Activated CD4-positive, alpha-beta T cell treated with anti-CD3 and anti-CD28 coated beads, Interleukin-2, amount 50 U/mL, for 48 hours (primary cell): ENCODE measurements at places on chromosomes 4 and X.

- no peak for DNase-seq
Measured at GRCh38 chr4:125313497-125313896, 1.3 kb upstream of the FAT4 start.

GRCh38 chrX:70769659-70770227 lies 138.8 kb downstream of the TEX11 start:
- DNase-seq: no peak

GRCh38 chrX:117910216-117910615 lies 206.4 kb downstream of the KLHL13 start:
- DNase-seq: no peak

GRCh38 chr4:52892880-52893279 lies 30.8 kb downstream of the RASL11B start:
- DNase-seq: no peak

DNA sequence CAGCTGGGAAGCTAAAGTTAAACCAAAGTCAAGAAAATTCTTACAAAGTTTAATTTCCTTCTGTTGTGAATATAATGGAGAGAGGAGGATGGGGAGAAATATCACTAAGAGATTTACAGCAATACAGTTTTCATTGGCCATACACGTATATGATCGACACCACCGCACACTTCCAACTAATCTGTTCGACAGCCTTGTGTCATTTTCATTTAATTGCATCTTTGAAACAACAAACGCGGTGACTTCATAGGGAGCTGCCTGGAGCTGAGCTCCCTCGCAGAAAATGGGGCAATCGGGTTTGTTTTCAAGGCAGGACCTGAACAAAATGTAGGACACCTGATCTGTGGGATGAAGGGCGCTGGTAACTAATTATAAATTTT lies 1.3 kb downstream of the PTPN13 start:
- no peak for DNase-seq

DNA sequence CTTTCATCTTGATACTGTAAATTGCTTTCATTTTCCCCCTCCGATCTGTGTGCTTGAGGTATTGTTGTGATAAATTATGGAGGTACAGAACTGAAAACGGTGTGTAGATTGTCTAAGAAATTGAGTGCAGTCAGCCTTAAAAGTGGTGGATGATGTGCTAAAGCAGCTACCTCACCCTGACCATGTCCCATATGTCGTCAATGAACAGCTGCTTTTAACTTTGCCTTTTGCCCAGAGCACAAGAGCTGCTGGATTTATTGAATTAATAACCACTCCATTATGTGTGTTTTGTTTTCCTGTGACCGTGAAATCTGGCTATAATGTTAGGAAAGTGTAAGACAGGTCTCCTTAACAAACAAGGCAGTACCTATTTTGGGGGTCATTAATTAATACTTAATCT lies 581.9 kb upstream of the PITX2 start:
- DNase-seq: no peak

DNA sequence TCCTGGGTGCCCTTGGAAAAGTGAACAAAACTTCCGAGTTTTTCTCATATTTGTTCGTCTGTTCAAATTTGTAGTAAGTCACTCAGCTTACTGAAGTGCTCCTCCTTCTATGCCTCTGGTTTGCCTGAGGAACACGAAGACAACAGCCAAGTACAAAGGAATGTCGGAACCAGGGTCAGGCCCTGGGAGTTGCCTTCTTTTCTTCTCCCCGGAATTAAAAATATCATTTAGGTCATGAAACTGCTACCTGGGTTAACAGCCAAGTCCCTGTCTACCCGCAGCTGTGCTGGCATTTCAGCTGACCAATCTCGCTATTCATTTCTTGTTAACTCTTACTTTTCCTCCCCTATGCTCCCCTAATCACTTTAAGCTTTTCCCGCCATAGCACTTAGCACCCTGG lies 137.6 kb upstream of the TEX13D start:
- DNase-seq: no peak

GRCh38 chr4:183384983-183385382 lies 59.5 kb upstream of the CDKN2AIP start:
- no peak for DNase-seq

DNA sequence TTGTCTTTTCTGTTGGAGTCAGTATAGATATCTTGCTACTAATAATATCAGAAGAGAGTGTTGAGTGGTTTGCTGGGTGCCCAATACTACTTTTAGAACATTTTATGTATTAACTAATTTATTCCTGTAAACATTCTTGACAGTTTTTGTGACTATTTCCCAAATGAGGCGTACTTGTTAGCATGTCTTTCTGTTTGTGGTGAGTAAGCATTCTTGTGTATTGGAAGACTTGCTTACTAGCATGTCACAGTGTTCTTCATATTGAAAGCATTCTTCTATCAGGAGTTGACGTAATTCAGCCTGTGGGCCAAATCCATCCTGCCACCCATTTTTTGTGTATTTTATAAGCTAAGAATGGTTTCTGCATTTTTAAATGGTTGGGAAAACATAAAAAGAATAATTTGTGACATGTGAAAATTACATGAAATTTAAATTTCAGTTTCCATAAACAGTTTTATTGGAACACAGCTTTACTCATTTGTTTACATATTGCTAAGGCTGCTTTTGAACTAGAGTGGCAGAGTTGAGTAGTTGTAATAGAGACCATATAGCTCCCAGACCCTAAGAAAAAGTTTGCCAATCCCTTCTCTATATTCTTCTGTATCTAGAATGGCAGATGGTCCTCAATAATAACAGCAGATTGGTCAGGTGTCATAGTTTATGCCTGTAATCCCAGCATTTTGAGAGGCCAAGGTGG lies 20.4 kb downstream of the REPS2 start:
- no peak for DNase-seq

GRCh38 chrX:1600406-1601050 lies 9.1 kb downstream of the AKAP17A start:
- DNase-seq: no peak

DNA sequence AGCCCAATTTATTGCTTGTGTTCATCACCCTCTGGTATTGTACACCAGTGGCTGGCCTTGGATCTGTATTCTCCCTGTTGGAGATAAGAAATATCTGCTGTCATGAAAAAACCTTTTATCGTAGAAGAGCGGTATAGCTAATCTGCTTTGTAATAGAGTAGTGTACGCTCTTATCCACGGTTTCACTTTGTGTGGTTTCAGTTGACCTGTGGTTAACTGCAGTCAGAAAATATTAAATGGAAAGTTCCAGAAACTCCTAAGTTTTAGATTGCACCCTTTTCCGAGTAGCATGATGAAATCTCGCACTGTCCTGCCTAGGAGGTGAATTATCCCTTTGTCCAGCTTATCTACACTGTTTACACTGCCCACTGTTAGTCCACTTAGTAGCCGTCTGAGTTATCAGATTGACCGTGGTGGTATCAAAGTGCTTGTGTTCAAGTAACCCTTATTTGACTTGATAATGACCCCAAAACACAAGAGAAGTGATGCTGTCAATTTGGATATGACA lies 42.4 kb downstream of the KDM6A start:
- DNase-seq: no peak

GRCh38 chr4:80252427-80252826 lies 14.0 kb upstream of the FGF5 start:
- no peak for DNase-seq

- no peak for DNase-seq
Measured at GRCh38 chrX:121245763-121246162, 198.4 kb downstream of the GLUD2 start.

- DNase-seq: no peak
Measured at GRCh38 chr4:183765251-183765911, 106.3 kb downstream of the TRAPPC11 start.

GRCh38 chr4:77358315-77358928 lies 201.4 kb downstream of the CCNG2 start:
- DNase-seq: no peak

- DNase-seq: no peak
Measured at GRCh38 chr4:20443015-20443805, 191.5 kb downstream of the SLIT2 start.

DNA sequence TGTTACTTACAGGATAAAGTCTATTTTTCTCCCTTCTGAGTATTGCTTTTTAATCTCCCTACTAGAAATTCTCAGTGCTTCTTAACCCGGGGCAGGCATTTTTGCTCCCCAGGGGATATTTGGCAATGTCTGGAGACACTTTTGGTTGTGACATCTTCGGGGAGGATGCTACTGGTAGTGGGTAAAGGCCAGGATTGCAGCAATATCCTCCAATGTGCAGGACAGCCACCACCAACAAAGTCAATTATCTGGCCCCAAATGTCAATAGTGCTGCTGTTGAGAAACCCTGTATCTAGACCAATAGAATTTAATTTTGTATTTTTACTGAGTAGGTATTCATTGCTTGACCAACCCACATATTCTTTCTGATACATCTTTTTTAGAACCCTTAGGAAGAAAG lies 669.5 kb upstream of the MAGEB2 start:
- DNase-seq: no peak

- no peak for DNase-seq
Measured at GRCh38 chrX:152845618-152846240, 14.9 kb downstream of the NSDHL start.

GRCh38 chrX:44570522-44570921 lies 27.9 kb upstream of the FUNDC1 start:
- DNase-seq: no peak

- DNase-seq: no peak
Measured at GRCh38 chr4:10666616-10667015, 18.0 kb downstream of the CLNK start.
